ENCODE measurements at places on chromosomes 16 and 17. TPM values are rescaled to one million over a fixed set of nuclear protein-coding genes. Genes with fewer than 3 reads are reported as not detected.

GRCh38 chr17:39777534-39778365 lies 40.0 kb downstream of the GRB7 start:
- peak; percentile 80 for ATAC-seq

DNA sequence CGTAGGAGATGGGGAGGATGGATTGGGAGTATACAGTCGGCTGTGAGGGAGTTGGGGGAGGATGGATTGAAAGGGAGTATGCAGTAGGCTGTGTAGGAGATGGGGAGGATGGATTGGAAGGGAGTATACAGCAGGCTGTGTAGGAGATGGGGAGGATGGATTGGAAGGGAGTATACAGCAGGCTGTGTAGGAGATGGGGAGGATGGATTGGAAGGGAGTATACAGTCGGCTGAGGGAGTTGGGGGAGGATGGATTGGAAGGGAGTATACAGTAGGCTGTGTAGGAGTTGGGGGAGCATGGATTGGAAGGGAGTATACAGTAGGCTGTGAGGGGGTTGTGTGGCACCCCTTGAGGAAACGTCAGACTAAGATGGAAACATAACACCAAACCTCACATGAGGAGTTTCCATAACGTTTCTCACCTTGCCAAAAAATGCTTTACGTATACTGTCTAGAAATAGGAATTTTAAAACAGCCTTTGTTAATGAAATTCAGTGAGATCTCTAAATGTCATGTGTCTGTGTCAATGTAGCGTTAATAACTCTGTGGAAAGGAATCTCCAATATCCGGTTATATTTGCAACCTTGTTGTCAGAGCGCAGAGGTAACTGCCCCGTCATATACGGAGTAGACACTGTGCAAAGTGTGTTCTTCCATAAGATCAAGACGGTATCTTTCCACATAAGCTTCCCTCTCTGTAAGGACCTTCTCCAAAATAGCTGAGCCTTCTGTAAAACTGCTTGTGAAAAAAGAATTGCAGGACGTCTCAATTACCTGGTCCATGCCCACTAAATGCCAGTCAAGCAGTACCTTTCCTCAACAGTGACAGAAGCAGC lies 6.3 kb upstream of the VPS53 start:
- no peak for ATAC-seq

TP53TG3 gene
- not detected for total RNA-seq

DNA sequence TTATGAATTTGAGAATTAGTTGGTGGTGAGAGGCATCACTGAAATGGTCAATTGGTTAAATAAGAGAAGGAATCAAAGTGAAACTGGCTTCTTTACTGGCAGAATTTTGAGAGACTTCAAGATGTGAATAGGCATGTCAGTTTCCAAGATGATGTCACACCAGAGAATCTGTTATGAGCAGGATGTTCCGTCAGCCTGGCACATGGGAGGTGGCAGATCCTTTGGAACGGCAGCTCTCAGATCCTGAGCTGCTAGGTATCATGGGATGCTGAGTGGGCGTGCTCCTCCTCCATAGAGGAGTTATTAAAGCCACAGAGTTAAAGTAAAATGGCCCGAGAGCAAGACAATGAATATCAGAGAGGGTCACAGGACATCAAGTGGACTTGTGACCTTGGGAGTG lies 444.3 kb upstream of the HSBP1 start:
- no peak for ATAC-seq

TCAP gene
- 2.0 TPM for total RNA-seq

GRCh38 chr17:65220732-65221131 lies 83.6 kb downstream of the RGS9 start:
- ATAC-seq, result no peak

GRCh38 chr17:1416414-1416813 lies 16.4 kb upstream of the YWHAE start:
- ATAC-seq, result no peak

GRCh38 chr17:46046957-46047356 lies 47.9 kb downstream of the STH start:
- ATAC-seq, result no peak

DNA sequence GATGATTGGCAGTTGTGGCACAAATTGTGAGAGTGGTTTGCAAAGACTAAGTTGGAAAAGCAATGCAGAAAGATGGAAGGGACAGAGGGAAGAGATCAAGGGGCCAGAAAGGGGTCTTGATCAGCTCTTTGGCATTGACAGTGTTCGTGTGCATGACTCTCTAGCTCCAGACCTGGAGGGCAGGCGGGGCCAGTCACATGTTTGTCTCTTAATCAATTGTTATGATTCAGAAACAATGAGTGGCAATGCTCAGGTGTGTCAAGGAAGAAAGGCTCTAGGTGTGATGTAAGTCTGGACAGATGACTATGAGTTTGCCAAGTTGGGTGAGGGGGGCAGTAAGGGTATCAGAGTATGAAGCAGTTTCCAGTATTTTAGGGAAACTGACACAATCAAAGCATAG lies 32.1 kb downstream of the WSB1 start:
- no peak for ATAC-seq

MYH8 gene
- total RNA-seq, result not detected

- ATAC-seq, result peak; percentile 93
Measured at GRCh38 chr16:1543085-1543896, 9.8 kb downstream of the TMEM204 start.
